ENCODE measurements at places on chromosomes 4 and X. TPM values are rescaled to one million over a fixed set of nuclear protein-coding genes. Genes with fewer than 3 reads are reported as not detected.

DNA sequence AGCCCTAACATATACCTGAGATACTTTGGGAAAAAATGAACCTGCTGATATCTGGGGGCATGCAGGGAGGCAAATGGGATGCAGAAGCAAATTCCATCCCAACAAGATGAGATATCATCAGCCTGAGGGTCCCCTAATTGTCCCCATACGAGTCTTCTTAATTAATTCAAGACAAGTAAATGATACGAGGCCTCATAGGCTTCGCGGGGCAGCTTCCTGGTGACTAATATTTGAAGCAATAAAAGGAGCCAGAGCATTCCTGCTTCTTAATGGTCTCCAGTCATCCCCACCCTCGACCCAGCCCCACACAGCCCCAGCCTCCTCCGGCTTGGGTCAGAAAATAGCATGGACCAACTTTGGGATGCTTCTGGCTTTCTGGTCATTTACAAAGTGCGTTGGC lies 99.6 kb upstream of the MSX1 start:
- H3K4me1 ChIP-seq, result no peaks in the 10 kb centered on the region
- H3K27me3 ChIP-seq, result no peaks in the 10 kb centered on the region
- no peak overlapping the region for H3K4me3 ChIP-seq
- DNase-seq, result no peak

GRCh38 chr4:44651425-44651824 lies at the start of gene YIPF7:
Gene YIPF7 (minus strand): TSS chr4:44651625. CDS start chr4:44650100, 1,525 bp downstream.
- no peaks in the 10 kb centered on the region for H3K4me1 ChIP-seq
- H3K27me3 ChIP-seq, result no peaks in the 10 kb centered on the region
- no peak within 1 kb of the TSS for H3K27ac ChIP-seq
- H3K36me3 ChIP-seq, result no peaks in the 10 kb centered on the region
- DNase-seq, result no peak

The THOC2 gene
- 63.0 TPM for total RNA-seq

DNA sequence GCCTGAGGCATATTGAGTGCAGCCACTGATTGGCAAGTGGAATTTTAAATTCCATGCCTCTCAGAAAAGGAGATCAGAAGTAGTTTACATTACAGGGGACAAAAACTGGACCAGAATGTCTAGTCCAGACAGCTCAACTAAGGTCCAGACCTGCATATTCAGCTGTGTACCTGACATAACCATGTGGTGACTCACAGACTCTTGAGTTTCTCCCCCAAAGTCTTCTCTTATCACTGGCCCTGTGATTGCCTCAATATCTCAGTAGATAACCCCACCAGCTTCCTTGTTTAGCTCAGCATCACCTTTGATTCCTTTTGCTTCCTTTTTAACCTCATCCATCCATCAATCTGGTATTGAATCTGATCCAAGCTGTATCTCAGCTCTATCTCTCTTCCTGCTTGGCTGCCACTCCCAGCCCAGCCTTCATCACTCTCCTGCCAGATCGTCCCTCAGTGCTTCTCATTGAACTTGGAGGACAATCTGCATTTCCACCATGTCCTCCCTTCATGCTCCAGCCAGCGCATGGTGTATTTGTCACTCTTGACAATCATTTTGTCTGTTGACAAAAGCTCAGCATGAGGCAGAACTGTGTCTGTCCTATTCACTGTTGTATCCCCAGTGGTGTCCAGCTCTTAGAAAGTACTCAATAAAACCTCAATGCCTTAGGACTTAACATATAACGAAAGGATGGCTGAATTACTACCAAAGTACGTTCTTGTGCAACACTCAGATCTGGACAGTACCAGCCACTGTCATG lies 27.8 kb upstream of the SLC2A9 start:
- no peak overlapping the region for H3K27ac ChIP-seq
- no peaks in the 10 kb centered on the region for H3K27me3 ChIP-seq
- no peaks in the 10 kb centered on the region for H3K4me1 ChIP-seq
- DNase-seq, result no peak

DNA sequence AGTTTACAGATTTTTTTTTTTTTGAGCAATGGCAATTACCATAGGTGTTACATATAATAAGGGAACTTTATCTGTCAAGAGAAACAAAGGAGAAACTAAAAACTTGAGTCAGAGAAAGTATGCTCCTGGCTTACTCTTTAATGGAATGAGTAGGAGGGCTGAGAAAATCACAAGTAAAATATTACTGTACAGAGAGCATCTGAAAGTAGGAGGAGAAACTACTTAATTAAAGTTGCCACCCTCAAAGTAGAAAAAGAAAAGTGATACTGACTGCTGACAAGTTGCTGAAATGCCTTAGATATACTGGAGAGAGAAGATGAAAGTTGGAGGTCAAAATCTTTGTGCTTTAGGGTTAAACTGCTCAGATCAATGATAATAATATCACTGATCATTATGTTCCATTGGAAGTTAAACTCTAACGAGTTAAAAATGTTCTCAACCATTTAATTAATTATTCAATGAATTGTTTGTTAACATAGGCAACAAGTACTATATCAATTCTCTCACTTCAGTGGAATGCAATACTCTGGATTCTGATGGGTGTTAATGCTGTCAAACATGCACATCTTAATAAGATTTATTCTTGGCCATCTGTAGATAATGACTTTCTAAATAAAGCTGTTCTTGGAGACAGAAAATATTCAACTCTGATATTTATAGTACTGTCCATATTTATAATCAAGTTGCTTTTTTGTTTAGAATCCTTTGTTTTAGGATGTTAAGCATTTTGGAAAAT lies 61.2 kb upstream of the CAMK2D start:
- no peak overlapping the region for H3K27ac ChIP-seq
- H3K27me3 ChIP-seq, result no peaks in the 10 kb centered on the region
- H3K4me1 ChIP-seq, result no peaks in the 10 kb centered on the region

DNA sequence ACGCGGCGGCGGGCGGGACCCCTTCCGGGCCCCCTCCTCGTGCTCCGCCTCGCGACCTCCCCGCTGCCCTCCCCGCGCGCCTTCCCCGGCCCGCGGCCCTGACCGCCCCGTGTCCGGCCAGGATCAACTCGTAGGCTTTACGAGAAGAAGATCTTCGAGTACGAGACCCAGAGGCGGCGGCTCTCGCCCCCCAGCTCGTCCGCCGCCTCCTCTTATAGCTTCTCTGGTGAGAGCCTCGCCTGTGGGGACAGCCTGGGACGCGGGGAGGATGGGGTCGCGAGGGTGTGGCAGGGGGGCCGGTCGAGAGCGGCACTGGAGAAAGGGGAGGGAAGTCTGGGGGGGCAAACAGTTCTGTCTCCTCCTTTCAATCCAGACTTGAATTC lies 465 bp downstream of the EMD start:
- peak overlapping the region; percentile 77 for H3K4me3 ChIP-seq
- H3K27ac ChIP-seq, result peak overlapping the region; percentile 91
- peaks cover 58% of the 10 kb centered on the region for H3K4me1 ChIP-seq
- H3K36me3 ChIP-seq, result peaks cover 25% of the 10 kb centered on the region

- H3K36me3 ChIP-seq, result no peaks in the 10 kb centered on the region
- no peak overlapping the region for H3K27ac ChIP-seq
- no peak for DNase-seq
- no peak overlapping the region for H3K4me3 ChIP-seq
These were observed 246.7 kb upstream of the ARHGAP24 start for GRCh38 chr4:85228264-85228663.

DNA sequence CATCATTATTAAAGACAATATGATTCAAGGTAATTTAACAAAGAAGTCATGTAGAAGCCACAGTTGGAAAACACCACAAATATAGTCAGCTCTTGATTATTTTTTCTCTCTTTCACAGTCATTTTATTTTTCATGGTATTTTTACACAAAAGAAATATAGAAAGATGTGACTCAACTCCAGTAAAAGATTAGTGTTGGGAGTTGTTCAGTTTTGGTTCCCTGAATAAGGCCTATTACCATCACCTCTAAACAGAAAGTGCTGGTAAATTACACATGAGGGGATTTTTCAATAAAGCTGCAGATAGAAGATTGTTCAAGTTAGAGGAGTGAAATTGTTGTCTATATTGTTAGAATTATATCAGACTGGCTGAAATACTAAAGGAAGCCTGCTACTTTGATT lies 107.0 kb downstream of the DDIT4L start:
- no peaks in the 10 kb centered on the region for H3K27me3 ChIP-seq
- H3K27ac ChIP-seq, result no peak overlapping the region
- no peaks in the 10 kb centered on the region for H3K36me3 ChIP-seq
- H3K4me3 ChIP-seq, result no peak overlapping the region
- DNase-seq, result no peak

DNA sequence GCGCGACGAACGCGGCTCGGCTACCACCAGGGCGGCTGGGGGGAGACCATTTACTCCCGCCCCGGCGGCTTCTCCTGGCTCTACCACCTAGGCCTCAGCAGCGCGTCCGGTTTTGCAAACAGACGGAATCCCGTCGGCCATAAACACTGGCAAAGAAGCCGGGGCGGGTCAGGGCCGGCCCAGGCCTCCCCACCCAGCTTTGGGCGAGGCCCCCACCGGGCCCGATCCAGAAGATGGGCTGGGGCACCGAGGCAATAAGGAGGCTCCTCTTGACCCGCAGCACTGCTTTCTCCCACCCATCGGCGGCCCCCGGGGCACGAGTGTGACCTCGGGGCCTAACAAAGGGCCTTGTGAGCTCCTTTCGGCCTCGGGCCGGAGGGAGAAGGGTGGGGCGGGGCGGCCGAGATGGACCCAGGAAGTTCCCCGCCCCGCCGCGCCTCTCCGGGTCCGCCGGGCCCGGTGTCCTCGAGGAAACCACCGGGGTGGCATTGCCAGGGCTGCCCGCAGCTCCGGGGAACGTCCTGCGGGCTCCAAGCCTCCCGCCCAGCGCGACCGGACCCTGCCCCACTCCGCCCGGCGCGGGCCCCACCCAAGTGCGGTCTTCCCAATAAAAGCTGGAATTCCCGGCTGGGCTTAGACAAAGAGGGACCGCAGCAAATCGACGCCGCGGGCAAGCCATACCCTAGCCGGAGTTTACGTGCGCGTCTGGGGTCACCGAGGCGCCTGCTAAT lies 5.9 kb downstream of the BCOR start:
- no peak overlapping the region for H3K4me3 ChIP-seq
- peaks cover 60% of the 10 kb centered on the region for H3K4me1 ChIP-seq
- no peak for DNase-seq
- no peaks in the 10 kb centered on the region for H3K27me3 ChIP-seq

DNA sequence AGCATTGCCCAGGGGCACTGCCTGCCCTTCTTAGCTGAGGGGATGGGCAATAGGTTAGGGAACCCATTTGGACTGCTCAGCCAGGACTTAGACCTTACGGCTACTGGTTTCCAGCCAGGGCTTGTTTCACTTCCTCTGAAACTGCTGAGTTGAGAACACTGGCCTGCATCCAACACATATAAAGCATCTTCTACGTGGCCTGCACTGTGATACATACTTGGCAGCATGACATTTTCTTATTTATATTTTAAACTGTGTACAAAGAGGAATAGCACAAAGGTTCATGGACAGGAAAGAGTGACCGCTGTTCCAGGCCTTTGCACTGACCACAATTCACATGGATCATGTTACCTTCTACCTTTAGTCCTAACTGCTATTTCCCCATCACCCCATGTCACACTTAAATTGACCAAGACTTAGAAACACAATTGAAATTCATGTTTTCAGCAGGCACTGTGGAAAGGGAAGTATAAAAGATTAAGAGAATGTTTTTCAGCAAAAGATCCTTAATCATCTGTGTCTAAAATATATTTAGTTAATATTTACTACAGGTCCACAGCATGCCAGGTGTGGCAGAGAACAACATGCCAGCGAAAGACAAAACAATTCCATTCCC lies 43.7 kb downstream of the NLGN4X start:
- H3K4me3 ChIP-seq, result no peak overlapping the region
- no peaks in the 10 kb centered on the region for H3K4me1 ChIP-seq
- DNase-seq, result no peak
- no peaks in the 10 kb centered on the region for H3K36me3 ChIP-seq
- H3K27ac ChIP-seq, result no peak overlapping the region
- no peaks in the 10 kb centered on the region for H3K27me3 ChIP-seq

The ZNF718 gene
- 0.05 TPM for total RNA-seq

GRCh38 chrX:10050481-10050880 lies 83.3 kb downstream of the CLDN34 start:
- H3K27me3 ChIP-seq, result no peaks in the 10 kb centered on the region
- no peak for DNase-seq
- H3K4me1 ChIP-seq, result peaks cover 7% of the 10 kb centered on the region
- H3K27ac ChIP-seq, result no peak overlapping the region
- H3K36me3 ChIP-seq, result no peaks in the 10 kb centered on the region

DNA sequence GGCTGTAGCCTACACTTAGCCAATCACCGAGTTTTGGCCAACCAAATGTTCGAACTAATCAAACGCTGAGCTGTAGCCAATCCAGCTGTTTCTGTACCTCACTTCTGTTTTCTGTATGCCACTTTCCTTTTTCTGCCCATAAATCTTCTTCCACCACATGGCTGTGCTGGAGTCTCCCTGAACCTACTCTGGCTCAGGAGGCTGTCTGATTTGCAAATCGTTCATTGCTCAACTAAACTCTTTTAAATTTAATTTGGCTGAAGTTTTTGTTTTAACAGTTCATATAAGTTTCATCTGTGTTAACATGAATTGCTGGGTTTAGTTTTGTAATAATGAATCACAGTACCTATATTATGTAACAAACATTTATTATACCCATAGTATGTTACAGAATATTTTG lies 160.7 kb upstream of the PCDH7 start:
- no peaks in the 10 kb centered on the region for H3K36me3 ChIP-seq
- H3K27me3 ChIP-seq, result no peaks in the 10 kb centered on the region
- no peak overlapping the region for H3K4me3 ChIP-seq
- H3K27ac ChIP-seq, result no peak overlapping the region

GRCh38 chr4:185909972-185910371 lies 98.0 kb upstream of the SORBS2 start:
- H3K4me3 ChIP-seq, result no peak overlapping the region
- no peak for DNase-seq
- H3K27me3 ChIP-seq, result no peaks in the 10 kb centered on the region
- peaks cover 24% of the 10 kb centered on the region for H3K4me1 ChIP-seq

DNA sequence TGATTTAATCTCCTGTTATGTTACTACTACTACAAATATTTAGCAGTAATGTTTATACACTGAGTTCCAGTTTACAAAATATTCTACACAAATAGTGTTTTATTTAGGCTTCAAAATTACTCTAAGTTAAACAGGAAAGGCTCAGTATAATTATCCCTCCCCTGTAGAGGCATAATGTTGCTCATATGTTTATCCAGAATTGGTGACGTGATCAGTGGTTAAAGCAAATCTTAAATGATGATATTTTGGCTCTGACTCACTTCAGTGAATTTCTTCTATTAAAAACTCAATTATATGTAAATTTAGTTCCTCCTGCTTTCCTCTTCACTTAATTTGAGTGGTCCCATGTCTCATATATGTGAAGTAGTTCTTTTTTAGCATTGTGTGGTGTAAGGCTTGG lies 438.5 kb downstream of the ADGRL3 start:
- H3K4me3 ChIP-seq, result no peak overlapping the region
- no peaks in the 10 kb centered on the region for H3K27me3 ChIP-seq
- DNase-seq, result peak; percentile 67
- peaks cover 9% of the 10 kb centered on the region for H3K4me1 ChIP-seq
- H3K36me3 ChIP-seq, result no peaks in the 10 kb centered on the region

- H3K36me3 ChIP-seq, result no peaks in the 10 kb centered on the region
These were observed 324.2 kb downstream of the MAPK10 start for GRCh38 chr4:86035688-86036087.

DNA sequence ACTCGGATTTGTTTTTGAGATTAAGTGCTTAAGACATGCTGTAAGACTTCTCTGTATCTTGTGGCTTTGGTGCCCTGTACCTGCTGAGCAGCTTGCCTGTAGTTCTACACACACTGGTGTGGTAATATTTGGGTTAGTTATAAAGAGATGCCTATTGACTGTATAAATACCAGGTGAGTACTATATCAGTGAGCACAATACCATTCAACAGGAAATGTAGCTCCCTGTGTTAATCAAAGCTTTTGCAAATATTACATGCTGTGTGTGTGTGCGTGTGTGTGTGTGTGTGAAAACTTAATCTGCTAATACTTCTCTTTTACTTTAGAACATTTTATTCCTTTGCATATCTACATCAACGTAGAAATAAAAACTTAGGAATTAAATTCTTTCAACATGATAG lies 30.1 kb downstream of the MYOZ2 start:
- no peaks in the 10 kb centered on the region for H3K36me3 ChIP-seq
- H3K27ac ChIP-seq, result no peak overlapping the region
- DNase-seq, result no peak
- H3K27me3 ChIP-seq, result no peaks in the 10 kb centered on the region
